ENCODE measurements at places on chromosomes 3 and 15. TPM values are rescaled to one million over a fixed set of nuclear protein-coding genes. Genes with fewer than 3 reads are reported as not detected.

DNA sequence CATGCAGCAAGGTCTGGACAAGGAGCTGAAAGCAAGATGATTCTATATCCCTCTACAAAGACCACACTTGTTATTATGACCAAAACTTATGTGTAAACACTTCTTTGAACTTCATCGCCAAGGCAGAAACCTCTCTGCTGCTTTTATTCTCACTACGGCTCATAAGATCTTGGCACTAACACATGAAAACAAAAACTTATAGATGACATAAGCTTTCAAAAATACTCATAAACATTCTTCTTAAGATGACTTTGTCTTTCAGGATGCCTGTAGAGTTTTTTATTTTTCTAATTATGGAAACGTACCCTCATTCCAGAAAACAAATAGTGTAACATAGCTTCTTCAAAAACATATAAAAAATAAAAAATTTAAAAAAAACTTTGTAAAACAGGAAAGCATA is 12.5 kb upstream of the C15orf61 start:
- no peaks in the 10 kb centered on the region for H3K4me1 ChIP-seq
- no peaks in the 10 kb centered on the region for H3K27me3 ChIP-seq
- H3K27ac ChIP-seq: no peak overlapping the region
- H3K4me3 ChIP-seq: no peak overlapping the region

DNA sequence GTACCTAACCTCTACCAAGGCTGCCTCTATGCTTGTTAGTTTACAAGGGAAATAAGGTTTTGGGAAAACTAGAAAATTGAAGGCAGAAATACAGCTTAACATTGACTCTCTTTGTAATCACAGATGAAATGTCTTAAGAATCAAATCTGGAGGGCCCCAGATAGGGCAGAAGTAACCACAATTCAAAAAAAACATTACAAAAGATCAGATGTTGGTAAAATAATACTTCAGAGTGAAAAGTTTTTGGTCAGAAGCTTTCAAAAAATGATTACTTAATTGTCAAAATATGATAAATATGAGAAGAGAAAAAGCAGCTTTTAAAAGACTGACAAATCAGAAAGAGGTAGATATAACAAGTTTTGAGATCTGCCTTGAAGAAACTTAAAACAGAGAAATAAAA is 425.1 kb upstream of the NECTIN3 start:
- H3K36me3 ChIP-seq: no peaks in the 10 kb centered on the region
- H3K4me3 ChIP-seq: no peak overlapping the region
- H3K4me1 ChIP-seq: no peaks in the 10 kb centered on the region
- no peak for DNase-seq
- no peak overlapping the region for H3K27ac ChIP-seq

SNURF gene
- 14.6 TPM for total RNA-seq

RAD54L2 gene
- total RNA-seq: 38.2 TPM

GRCh38 chr15:49145651-49146609 is 9.5 kb downstream of the COPS2 start:
- no peak overlapping the region for H3K27ac ChIP-seq
- H3K36me3 ChIP-seq: peaks cover 29% of the 10 kb centered on the region
- H3K4me3 ChIP-seq: no peak overlapping the region
- peaks cover 14% of the 10 kb centered on the region for H3K4me1 ChIP-seq
- peak; percentile 22 for DNase-seq
- H3K27me3 ChIP-seq: no peaks in the 10 kb centered on the region

- DNase-seq: no peak
- no peak overlapping the region for H3K4me3 ChIP-seq
- no peaks in the 10 kb centered on the region for H3K27me3 ChIP-seq
- H3K36me3 ChIP-seq: no peaks in the 10 kb centered on the region
These were observed 93.5 kb downstream of the PEAK1 start for GRCh38 chr15:77326366-77326765.

- no peaks in the 10 kb centered on the region for H3K4me1 ChIP-seq
- H3K27me3 ChIP-seq: no peaks in the 10 kb centered on the region
- H3K4me3 ChIP-seq: no peak overlapping the region
- no peaks in the 10 kb centered on the region for H3K36me3 ChIP-seq
These were observed 1209.6 kb downstream of the ZPLD1 start for GRCh38 chr3:103644450-103644849.

- H3K4me1 ChIP-seq: peaks cover 21% of the 10 kb centered on the region
- no peak overlapping the region for H3K4me3 ChIP-seq
- H3K27ac ChIP-seq: no peak overlapping the region
- no peaks in the 10 kb centered on the region for H3K27me3 ChIP-seq
- peak; percentile 38 for DNase-seq
- no peaks in the 10 kb centered on the region for H3K36me3 ChIP-seq
These were observed 21.4 kb upstream of the CCR9 start for GRCh38 chr3:45864760-45865519.

DNA sequence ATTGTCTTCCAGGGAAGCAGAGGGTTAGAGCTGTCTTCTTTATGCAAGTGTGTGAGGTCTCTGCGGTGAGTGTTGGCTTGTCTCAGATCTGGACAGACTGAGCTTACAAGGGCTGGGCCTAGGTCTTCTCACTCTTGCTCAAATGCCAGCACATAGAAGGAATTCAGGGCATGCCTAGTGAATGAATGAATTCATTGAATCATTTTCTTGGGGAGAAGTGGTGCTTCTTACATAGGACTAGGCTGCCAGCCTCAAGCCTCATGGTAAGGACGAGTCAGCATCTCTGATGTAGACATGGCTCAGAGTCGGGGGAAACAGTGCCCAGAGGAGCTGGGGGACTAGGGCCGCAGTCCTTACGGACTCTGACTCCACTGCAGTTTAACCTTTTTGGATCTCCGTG is 17.2 kb downstream of the MKRN2 start:
- H3K27me3 ChIP-seq: no peaks in the 10 kb centered on the region
- peaks cover 96% of the 10 kb centered on the region for H3K36me3 ChIP-seq
- no peak overlapping the region for H3K4me3 ChIP-seq
- no peaks in the 10 kb centered on the region for H3K4me1 ChIP-seq
- DNase-seq: no peak

MASP1 gene
- total RNA-seq: not detected

CCDC9B gene
- total RNA-seq: 1.4 TPM

- peaks cover 28% of the 10 kb centered on the region for H3K4me1 ChIP-seq
- H3K27me3 ChIP-seq: no peaks in the 10 kb centered on the region
- H3K27ac ChIP-seq: peak overlapping the region; percentile 46
- no peak overlapping the region for H3K4me3 ChIP-seq
- no peaks in the 10 kb centered on the region for H3K36me3 ChIP-seq
These were observed 94.4 kb downstream of the DNASE1L3 start for GRCh38 chr3:58116161-58116955.

ISLR gene
- not detected for total RNA-seq

ZCWPW2 gene
- 0.81 TPM for total RNA-seq

CAND2 gene
- total RNA-seq: 1.9 TPM

DNA sequence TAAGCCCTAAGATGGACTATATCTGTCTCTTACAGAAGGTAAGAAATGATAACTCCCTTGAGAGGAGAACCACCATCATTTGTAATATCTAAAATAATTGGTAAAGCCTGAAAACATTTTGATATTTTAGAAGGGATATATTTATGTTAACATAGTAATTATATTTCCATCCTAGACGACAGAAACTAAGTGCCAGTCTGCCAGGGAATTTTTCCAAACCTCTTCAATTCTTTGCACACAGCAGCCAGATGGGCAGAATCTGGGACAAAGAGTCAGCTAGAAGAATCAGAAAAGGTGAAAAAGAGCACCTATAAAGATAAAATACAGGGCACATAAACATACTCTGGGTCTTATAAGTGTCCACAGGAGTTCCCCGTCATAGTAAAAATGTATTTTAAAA is 70.0 kb upstream of the CBLB start:
- H3K4me1 ChIP-seq: no peaks in the 10 kb centered on the region
- H3K27me3 ChIP-seq: no peaks in the 10 kb centered on the region
- H3K36me3 ChIP-seq: no peaks in the 10 kb centered on the region
- DNase-seq: no peak
- H3K27ac ChIP-seq: no peak overlapping the region

DNA sequence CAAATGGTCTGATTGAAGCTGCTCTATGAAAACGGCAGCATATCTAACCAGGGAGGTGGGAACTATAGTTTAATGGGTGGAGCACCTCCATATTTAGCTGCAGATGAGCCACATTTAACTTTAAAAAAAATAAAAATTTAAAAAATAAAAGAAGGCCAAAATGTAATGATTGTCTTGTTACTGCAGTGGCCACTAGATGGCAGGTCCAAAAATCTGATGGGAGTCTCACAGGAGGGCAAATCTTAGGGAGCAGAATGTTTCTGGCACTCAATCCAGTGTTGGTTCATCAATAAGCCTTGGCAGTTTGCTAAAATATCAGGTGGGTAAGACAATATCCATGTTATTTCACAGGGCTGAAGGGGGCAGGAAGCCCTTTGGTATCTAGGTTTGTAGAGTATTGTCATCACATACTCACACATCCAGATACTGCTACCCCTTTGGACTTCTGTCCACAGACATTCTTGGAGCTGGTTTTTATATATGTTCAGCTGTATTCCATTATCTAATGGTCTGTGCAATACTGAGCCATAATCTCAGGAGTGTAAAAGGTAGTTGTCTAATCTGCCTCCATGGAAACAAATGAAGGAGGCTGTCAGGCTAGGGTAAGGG is 233.3 kb downstream of the TIGIT start:
- H3K27ac ChIP-seq: no peak overlapping the region
- H3K36me3 ChIP-seq: no peaks in the 10 kb centered on the region

- H3K36me3 ChIP-seq: no peaks in the 10 kb centered on the region
- no peaks in the 10 kb centered on the region for H3K4me1 ChIP-seq
- H3K27ac ChIP-seq: no peak overlapping the region
- no peak overlapping the region for H3K4me3 ChIP-seq
- no peaks in the 10 kb centered on the region for H3K27me3 ChIP-seq
These were observed 27.8 kb upstream of the PIK3CB start for GRCh38 chr3:138862531-138862923.

GRCh38 chr15:68815598-68815997 is 5.1 kb downstream of the ANP32A start:
- no peak overlapping the region for H3K27ac ChIP-seq
- peaks cover 18% of the 10 kb centered on the region for H3K4me1 ChIP-seq
- DNase-seq: no peak
- peaks cover 24% of the 10 kb centered on the region for H3K36me3 ChIP-seq
- no peak overlapping the region for H3K4me3 ChIP-seq

TFDP2 gene
- 42.1 TPM for total RNA-seq

GRCh38 chr3:44442596-44443309 is 34.7 kb downstream of the ZNF445 start:
- peak overlapping the region; percentile 65 for H3K27ac ChIP-seq
- H3K36me3 ChIP-seq: peaks cover 2% of the 10 kb centered on the region
- no peak for DNase-seq
- H3K4me3 ChIP-seq: no peak overlapping the region
- H3K4me1 ChIP-seq: peaks cover 16% of the 10 kb centered on the region
- no peaks in the 10 kb centered on the region for H3K27me3 ChIP-seq

C3orf20 gene
- 0.31 TPM for total RNA-seq

DNA sequence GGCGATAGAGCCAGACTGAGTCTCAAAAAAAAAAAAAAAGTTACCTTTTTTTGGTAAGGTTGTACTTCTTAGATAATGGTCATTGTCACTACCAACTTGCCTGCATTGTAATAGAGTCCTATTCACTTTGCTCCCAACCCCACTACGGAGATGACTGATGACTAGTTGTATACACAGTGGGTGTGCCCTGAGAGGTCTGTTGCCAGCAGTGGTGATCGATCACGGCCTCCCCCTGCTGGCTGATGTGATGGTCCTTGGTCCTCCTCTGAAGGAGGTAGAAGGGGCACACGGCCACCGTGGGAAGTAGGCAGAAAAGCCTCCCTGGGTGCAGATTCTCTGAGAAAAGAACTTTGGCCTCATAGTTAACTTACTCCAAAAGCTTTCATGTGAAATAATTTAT is 10.7 kb downstream of the GCNT3 start:
- no peaks in the 10 kb centered on the region for H3K27me3 ChIP-seq
- H3K27ac ChIP-seq: no peak overlapping the region
- no peaks in the 10 kb centered on the region for H3K36me3 ChIP-seq
- no peaks in the 10 kb centered on the region for H3K4me1 ChIP-seq
- H3K4me3 ChIP-seq: no peak overlapping the region

All from naive thymus-derived CD4-positive, alpha-beta T cell (primary cell).